ENCODE measurements at places on chromosomes 6 and 20. TPM values are rescaled to one million over a fixed set of nuclear protein-coding genes. Genes with fewer than 3 reads are reported as not detected.
A peak's percentile ranks its signal among the peaks of the same experiment; 100 is the strongest.

GRCh38 chr6:157561929-157562810, 181.2 kb downstream of the ZDHHC14 start:
- no peak for DNase-seq

DNA sequence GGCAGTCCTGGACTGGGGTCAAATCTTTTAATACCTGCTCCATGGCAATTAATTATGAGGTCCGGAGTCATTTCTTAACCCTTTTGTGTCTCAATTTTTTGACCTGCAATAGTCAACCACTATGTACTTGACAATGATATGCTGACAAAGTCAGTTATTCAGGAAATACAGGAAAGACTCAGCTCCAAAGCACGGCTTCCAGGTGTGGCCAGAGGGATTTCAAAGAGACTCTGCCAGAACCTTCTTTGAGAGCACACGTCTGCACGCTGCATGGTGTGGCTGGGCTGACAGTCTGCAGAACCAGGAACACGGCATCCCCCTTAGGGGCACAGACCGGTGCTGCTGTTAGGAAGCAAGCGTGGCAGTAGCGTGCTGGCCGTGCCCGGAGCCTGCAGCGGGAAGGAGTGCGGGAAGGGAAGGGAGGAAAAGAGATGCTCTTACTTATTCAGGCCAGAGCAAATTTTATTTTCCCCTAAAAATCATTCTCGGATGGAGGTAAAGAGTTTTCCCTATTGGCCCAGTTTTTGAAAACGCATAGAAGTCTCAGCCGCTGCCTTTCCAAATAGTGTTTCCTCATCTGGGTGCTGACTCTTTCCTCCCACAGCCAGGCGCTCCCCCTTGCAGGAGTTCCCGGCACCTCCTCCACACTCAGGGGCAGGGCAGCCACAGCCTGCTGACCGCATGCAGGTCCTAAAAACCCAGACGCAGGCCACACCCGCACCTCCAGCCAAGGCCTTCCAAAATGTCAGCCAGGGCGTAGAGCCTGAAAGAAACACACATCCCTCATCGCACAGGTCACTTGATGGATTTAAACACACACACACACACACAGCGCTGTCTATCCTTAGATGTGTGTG, 187.4 kb upstream of the SNX9 start:
- DNase-seq: no peak

- DNase-seq: peak; percentile 6
Measured at GRCh38 chr6:63426844-63427243, 107.1 kb upstream of the LGSN start.

- DNase-seq: no peak
Measured at GRCh38 chr20:37090407-37090806, 5.4 kb downstream of the RBL1 start.

- DNase-seq: no peak
Measured at GRCh38 chr6:163466839-163467390, 52.4 kb downstream of the QKI start.

- DNase-seq: no peak
Measured at GRCh38 chr6:3291987-3292386, 33.2 kb downstream of the PSMG4 start.

DNA sequence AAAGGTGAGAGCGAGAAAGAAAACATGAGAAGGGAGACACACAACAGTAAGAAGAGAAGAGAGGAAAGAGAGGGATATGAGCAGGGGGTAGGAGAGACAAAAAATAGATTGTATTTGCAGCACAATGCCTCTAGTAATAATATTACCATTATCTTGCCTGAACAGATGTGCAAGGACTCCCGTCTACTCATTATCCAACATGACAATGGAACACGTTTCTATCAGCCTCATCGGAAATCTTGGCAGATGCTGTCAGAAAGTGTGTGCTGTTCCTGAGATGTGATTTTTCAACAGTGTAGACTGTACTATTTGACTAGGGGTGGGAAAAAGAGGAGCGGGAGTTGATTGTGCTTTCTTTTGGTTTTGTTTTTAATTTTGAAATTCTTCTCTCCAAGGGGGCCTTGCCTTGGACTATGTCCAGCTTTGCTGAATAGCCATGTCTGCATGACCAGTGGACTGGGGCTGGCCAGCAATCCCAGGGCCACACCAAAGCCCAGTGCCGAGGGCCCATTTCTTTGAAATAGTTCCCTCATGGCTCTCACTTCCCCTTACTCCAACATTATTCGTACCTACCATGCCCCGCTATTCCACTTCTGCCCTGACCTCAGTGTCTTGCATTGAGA, 11.3 kb upstream of the TRAM2 start:
- no peak for DNase-seq

- no peak for DNase-seq
Measured at GRCh38 chr6:165484178-165484889, 174.9 kb upstream of the C6orf118 start.

DNA sequence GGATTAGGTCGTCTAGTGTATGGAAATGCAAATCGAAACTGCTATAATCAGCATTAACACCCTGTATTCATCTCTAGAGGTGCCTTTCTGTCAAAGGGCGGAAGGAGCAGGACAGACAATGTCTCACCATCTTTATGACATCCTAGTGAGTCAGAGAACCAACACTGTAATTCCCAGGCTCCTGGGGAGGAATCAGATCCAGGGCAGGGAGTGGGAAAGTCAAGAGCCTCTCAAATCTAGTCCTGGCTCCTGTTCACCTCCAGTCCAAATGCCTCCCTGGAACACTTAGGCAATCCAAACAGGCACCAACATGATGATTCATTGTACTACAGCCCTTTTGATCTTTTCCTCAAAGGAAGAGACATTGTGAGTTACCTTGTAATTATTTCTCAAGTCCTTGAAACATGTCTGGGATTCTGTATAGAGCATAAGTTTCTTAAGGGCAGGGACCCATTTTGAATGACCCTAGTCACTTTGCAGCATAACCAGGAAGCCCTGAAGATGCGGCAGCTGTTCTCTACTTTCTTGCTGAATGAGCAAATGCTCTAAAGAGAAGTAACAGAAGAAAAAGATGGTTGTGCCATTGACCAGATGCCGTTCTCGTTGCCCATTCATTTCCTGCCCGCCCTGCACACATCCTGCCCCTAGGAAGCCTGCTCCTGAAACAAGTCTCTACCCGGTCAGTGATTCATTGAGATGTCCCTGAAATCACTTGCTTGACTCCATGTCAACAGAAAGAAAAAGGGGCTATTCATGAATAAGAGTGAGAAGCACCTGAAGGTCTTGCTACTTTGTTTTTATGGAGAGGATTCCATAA, 112.8 kb upstream of the JARID2 start:
- no peak for DNase-seq

DNA sequence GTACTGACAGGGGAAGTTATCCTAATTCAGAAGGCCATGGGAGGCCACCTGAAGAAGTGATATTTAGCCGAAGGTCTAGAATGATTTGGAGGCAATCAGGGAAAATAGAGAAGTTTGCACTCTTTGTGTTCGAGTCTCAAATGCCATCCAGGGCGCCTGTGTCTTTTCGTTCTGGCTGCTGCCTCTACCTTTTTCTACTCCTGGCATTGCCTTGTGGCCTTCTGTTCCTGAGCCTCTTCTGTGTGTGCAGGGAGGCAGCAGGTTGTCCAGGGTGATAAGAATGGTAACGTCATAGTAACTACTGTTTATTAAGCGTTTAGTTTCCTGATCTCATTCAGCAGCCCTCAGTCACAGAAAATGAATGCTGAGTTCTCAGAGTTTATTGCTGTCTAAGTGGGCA, 252.1 kb downstream of the FARS2 start:
- DNase-seq: no peak

DNA sequence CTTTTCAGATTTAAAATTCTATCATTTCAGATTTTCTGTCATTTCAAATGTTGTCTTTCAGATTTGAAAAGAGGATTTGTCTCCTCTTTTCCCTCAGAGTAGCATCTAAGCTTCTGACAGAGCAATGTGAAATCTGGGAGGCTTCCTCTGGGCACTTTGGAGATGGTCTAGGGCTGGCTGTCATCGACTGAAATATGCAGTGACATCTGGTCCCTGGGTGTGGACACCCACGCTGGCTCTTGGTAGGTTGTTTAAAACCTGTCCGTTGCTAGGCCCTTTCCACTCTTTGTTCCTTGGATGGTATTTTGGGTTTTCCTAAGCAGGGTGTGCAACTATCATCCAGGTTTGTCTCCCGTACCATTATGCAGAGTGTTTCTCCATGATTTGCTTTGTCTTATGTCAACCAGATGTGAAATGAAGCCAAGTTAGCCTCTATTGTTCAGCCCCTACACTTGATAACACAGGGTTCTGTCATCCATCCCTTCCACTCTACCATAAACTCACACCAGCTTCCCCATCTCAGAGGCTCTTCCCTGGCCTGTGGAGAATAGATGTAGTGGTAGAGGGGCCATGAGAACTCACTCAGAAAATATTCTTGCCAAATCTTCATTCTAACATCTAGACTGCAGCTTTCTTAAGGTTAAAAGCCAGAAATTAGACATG, 5.0 kb upstream of the VIP start:
- no peak for DNase-seq

DNA sequence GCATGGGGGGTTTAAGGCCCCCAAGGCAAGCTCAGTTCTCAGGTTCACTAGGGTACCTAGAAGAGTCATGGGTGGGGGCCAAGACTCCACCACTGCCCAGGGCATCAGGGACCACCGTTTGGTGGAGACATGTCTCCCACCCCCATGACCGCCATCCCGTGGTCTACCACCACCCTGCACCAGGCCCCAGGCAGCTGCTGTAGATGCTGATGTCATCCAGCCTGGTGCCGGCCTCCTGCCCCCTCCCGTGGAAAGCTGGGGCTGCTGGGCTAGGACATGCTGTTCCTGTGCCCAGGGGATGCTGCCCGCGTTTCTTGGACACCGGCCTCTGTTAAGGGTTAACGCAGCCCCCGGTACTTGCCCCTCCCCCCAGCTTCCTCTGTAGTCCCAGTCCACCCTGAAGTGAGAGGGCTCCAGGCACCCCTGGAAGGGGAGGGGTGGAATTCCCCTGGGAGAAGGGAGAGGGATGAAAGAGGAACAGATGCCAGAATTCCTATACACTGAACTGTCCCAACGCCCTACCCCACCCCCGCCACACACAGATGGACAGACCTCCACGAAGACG, 587 bp downstream of the IP6K3 start:
- DNase-seq: no peak

- no peak for DNase-seq
Measured at GRCh38 chr6:48206091-48206490, 95.1 kb upstream of the PTCHD4 start.

GRCh38 chr6:72061286-72061685, 174.9 kb downstream of the RIMS1 start:
- no peak for DNase-seq

DNA sequence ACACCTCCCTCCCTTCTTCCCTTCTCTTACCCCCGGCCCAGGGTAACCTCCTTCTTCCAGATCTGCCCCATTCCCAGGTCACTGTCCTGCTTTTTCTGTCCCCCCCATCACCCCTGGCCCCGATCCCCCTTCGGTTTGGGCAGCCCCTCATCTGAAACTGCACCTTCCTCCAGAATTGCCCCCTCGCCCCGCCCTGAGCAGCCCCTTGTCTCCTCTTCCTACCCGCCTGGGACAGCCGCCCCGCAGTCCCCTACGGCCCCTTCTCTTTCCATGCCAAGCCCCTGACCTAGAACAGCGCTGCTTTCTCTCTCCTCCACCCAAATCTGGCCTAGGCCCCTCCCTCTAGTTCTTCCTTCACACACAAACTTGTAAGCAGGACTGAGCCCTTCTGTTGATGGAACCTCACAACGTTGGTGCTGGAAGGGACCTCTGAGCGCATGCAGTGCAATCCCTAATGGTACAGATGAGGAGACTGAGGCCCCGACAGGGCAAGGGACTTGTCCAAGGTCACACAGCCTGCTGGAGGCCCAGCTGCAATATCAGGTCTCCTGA, 630 bp downstream of the PPP2R5D start:
- no peak for DNase-seq

PDYN gene
- not detected for total RNA-seq

KCNK5 gene
- 31.8 TPM for total RNA-seq

CEP85L gene
- total RNA-seq: 0.13 TPM

ADGRF5 gene
- total RNA-seq: 0.05 TPM

TMEM217 gene
- total RNA-seq: 1.4 TPM

SLC22A1 gene
- 0.56 TPM for total RNA-seq

SLC25A27 gene
- total RNA-seq: 5.8 TPM

UBE2C gene
- 289 TPM for total RNA-seq

TRIM31 gene
- 119 TPM for total RNA-seq

SLC52A3 gene
- 33.7 TPM for total RNA-seq

E2F1 gene
- total RNA-seq: 86.2 TPM

PRR18 gene
- 0.05 TPM for total RNA-seq

TRAM2 gene
- 4.1 TPM for total RNA-seq

Measured in HT-29 (cell line).